ENCODE measurements at places on chromosomes 2 and 18.

DNA sequence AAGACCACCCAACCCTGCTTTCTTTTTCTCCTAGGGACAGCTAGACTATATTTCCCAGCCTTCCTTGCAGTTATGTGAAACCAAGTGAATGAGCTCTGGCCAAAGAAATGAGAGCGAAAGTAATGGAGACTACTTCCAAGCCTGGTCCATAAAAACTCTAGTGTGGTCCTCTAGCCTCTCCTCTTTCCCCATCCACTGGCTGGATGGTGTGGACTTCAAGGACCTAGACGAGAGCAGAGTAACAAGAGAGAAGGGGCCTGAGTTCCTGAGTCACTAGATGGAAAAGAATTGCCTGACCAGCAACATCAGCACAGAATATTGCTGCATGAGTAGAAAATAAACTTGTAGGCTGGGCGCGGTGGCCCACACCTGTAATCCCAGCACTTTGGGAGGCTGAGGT is 2.9 kb upstream of the TMSB10 start:
- DNase-seq, result no peak

DNA sequence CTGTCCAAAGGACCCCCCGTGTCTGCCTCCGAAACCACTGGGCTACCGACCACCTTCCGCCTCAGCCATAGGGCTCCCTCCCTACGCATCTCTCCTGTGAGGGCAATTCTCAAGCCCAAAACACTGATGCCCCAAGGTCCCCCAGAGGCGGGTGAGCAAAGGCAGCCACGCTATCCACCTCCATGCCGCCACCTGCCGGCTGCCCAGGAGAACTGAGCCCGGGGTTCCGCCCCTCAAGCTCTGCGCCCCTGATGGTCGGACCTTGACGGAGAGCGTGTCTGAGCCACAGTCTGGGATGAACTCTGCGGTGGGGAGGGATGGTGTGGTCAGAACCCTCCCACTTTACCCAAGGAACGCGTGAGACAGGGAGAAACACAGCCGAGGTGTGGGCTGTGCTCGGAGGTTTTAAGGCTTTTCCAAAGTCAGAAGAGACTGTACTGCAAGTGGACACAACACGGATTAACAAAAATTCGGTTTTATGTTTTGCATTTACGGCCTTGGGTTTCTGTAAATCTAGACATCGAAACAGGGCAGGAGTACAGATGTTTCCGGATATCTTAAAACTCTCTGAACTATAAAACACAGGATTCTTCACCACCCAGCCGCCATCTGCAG is 114.1 kb downstream of the ZNF516 start:
- no peak for DNase-seq

GRCh38 chr2:147247749-147248148 is 597.1 kb upstream of the ACVR2A start:
- DNase-seq, result no peak

- DNase-seq, result no peak
These were observed 90.5 kb downstream of the NXPH2 start for GRCh38 chr2:138689705-138690104.

GRCh38 chr2:145036421-145037011 is 516.6 kb upstream of the ZEB2 start:
- no peak for DNase-seq

- DNase-seq, result no peak
These were observed 797 bp downstream of the TTC32 start for GRCh38 chr2:19900931-19901441.

DNA sequence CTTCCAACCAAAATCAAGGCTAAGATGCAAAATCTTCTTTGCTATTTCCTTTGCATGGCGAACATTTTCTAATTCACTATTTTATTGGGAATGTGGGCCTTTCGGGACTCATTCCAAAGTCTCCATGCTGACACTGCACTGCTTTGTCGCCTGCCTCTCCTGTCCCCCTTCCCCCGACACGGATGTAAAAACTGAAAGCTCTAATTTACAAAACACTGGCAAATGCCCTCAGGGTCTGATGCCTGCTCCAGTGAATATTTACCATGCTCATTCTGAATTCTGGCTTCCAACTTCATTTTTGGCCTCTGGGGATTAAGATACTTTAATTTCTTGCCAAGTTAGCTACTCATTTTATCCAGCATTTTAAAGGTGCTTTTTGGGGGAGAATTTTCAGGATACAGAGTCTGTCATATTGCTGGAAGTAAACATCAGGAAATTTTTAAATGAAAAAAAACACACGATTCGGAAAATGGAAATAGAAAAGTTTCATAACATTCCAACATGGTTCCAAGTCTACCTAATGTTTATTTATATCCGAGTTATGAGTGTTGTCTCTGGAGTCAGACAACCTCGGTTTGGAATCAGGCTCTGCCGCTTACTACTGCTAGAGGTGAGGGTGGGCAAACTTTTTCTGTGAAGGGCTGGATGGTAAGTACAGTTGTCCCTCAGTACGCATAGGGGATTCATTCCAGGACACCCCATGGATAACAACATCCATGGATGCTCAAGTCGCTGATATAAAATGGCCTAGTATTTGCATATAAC is 14.6 kb upstream of the LTBP1 start:
- no peak for DNase-seq

DNA sequence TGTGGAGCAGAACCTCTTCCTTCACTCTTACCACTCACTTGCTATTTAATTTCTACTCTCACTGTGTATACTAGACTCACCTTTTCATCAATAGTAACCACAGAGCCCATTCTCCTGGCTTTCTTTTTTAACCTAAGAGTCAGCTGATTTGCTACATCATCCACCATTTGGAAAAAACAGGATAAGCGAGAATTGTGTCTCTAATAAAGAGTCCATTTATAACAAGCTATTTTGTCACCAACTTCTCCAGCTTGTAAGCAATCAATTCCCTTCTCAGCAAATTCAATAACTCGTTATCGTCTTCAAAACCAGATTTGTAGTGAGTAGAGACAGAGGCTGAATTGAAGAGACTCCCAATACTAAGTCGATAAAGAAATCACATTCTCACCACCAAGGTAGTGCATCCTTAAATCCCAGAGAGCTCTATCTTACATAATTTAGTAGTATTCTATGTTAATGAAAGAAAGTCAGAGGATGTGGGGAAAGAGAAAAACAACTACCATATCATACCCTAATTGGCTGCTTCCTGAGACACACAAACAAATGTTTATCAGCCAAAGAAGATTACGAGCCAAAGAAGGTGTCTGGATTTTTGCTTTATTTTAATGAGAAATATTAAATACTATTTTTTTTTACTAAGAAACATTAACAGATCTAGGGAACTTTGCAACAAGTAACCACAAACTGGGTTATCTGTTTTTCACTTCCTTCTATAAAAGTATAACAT is 52.5 kb upstream of the SPTBN1 start:
- no peak for DNase-seq

GRCh38 chr2:23901966-23902846 is 24.7 kb downstream of the ATAD2B start:
- no peak for DNase-seq

DNA sequence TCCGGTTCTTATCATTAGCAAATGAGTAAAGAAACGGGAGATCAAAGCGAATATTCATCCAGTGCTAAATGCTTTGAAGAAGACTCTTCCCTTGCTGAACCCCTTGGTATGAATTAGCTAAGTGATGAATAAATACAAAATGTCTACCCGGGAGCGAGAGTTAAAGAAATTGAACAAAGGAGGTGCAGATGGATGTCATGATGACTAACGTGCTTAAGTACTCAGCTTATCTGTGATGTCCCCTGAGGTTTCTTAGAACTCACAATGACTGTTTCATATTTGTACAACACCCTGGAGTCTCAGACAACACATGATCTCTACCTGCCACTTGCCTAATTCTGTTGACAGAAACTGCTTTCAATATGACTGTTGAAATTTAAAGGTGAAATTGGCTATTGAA is 148.5 kb downstream of the TMEM200C start:
- no peak for DNase-seq

DNA sequence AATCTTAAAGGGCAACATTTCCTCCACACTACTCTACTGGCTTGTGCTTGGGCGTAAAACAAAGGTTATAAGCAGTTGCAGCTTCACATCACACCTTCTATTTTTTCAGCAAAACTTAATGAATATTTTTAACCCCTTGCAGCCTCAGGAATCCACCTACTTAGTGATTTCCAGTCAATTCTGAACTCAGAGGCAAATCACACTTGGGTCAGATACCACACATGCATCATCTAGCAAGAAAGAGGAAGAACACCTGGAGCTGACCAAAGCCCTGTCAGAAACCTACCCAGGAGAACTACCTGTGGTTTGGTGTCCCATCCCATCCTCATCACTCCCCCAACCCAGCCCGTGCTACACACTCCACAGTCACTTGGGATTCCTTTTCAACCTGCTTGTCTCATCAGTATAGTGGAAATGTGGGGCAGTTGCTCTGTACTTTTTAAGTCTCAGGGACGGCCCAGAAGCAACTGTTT is 25.5 kb downstream of the PIAS2 start:
- no peak for DNase-seq
